ENCODE measurements at places on chromosomes 5 and 9.

GRCh38 chr9:18596920-18597319 is 123.0 kb downstream of the ADAMTSL1 start:
- no peak for DNase-seq

- DNase-seq = no peak
Measured at GRCh38 chr5:72831685-72832084, 15.2 kb downstream of the TNPO1 start.

- DNase-seq = no peak
Measured at GRCh38 chr5:107919969-107920368, 249.2 kb upstream of the EFNA5 start.

GRCh38 chr9:129626079-129626624 is at the start of gene NTMT1:
TSS of gene NTMT1 (plus strand) at chr9:129626163. CDS start at chr9:129632704, 6,541 bp downstream.
- peak; percentile 99 for DNase-seq

DNA sequence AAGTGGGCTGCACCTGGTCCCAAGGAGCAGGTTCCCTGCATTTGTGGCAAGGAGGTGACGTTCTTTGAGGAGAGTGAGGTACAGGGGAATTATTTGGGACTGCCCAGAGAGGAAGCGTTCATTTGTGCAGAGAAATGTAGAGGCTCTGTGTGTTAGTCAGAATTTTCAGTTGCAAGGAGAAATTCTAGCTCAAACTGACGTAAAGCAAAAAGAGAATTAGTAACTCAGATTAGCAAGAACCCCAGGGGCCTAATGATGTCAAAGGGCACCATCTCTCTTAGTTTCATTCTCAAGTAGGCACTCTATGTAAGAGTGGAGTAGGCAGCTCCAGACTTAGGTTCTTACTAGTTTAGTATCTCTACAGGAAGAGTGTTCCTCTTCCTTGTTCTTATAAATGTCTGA is 2.4 kb upstream of the TXN start:
- DNase-seq = no peak

DNA sequence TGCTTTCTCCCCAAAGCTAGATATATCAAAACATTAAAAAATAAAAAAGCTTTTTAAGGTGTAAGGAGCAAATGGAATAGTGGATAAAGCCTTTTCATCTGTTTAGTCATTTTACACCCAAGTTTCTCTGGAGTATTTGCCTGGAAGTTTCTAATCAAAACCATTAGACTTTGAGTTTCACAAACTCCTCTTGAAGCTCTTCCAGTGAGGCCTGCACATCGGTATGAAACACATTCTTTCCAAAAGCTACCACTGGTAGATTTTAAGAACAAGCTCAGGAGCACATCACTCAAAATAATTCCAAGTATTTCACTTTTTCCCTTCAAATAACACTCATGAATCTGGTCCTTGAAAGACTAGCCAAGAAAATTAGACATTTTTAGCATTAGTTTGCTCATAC is 5.7 kb downstream of the TRIM52 start:
- DNase-seq = no peak

GRCh38 chr9:114300846-114301797 is 21.8 kb upstream of the ORM1 start:
- DNase-seq = peak; percentile 30

DNA sequence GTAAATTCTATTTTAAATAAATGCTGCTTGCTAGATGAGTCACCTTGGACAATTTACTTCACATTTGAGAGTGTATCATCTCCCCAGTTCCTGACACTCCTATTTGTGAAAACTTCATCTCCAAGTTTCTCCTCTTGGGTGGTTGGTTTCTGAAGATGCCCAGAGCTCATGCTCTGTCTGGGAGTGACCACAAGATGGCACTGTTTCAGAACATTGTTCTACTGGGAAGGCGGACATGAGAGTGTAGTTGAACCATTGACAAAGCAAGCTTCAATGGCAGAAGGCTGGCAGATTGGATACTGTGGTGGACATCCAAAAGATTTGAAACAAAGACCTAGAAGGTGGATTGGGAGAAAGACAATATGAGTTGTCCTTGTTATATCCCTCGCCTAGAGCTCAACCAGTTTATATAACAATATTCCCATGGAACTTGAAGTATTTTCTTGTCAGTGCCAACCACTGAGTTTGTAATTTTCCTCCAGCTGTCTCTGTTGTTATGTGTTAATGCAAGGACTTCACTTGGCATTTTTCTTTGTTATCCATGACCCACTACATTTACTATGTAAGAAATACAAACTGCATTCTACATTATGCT is 234.3 kb upstream of the ANKH start:
- peak; percentile 52 for DNase-seq

DNA sequence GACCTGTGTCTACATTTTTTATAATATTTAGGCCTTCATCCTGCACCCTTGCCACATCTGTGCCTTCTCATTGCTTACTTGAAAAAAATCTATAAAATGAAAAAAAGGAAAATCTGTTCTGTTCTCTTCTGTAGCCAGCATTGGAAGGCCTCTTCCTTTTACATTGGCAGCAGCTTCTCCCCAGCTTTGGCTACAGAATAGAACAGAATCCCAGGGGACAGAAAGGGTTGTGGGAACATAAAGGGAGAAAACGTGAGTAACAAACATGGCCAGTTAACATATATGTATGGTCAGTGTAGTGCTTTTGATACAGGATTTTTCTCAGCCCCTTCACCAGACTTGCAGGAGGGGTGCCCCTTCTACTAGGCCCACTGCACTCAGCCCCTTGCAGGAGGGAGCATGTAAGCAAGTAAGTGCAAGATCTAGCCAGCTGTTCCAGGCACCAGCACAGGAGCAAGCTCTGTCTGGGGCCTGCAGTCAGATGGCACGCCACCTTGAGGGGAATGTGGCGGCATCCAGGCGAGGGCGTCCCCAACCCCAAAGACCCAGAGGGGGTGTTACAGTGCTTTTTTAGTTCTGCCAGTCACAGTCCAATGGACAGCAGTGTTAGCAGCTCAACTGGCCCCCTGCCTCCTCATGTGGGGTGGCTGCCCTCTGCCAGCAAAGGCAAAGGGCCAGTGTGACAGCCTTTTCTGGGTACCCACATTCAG is 330.5 kb upstream of the ZNF462 start:
- DNase-seq = no peak

DNA sequence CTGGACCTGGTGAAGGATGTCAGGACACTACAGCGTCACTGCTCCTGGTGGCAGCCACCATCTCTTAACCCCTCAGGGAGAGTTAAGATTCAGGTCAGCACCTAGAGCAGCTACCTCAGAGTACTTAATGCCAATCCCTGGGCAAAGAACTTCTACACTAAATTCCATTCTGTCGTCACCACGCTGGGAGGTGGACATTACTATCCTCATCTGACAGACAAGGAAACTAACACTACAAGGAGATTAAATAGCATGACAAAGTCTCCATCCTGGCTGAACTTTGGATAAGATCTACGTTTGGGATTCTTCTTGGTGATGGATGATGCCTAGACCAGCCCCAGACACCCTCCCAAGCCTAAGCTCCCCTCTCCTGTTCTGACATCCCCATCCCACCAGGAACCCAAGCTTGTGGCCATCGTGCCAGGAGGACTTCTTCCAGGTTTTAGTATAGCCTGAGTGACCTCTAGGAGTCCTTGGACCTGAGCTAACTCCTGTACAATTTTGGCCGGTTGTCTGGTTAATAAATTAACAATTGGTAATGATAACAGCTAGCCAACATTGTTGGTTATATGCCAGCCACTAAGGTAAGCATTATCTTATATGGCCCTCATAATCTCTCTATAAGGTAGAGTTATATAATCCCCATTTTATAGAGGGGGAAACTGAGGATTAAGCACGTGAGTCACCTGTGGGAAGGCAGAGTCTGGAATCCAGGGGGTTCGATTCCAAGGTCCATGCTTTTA is 54.8 kb downstream of the C5orf15 start:
- no peak for DNase-seq

All from activated CD8-positive, alpha-beta memory T cell treated with anti-CD3 and anti-CD28 coated beads, Interleukin-2, amount 50 U/mL, for 48 hours (primary cell).